HEK293T (cell line): ENCODE measurements at places on chromosomes 12 and 14.
A peak's percentile ranks its signal among the peaks of the same experiment; 100 is the strongest.

DNA sequence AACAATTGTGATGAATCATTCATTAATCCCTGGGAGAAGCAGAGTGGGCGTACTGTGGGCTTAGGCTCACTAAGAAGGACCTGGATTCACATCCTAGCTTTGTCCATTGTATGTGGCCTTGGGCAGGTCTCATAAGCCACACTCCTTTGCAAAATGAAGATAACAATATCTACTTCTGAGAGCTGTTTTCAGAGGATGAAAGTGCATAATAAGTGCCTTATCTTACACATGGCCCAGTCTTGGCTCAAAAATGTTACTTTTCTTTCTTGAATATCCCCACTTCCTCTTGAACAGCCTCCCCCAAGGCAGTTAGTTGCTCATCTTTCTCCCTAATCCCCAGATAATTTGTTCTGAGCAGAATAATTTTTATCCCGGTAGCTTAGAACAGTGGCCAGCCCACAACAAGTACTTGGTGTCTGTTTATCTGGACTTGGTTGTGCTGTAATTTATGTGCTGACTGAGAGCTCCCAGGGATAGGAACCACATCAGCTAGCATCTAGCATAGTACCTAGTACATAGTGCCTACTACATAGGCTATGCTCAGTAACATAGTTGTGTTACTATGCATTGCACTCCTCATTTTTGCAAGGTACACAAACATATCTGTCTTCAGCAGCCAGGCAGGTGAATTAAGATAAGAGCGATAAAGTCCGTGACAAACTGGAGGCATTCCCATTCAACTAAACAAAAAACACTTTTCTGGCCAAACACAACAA, 61.7 kb upstream of the NUDT4 start:
- DNase-seq, result no peak

- no peak for DNase-seq
These were observed 813.0 kb downstream of the GALC start for GRCh38 chr14:87179936-87180335.

DNA sequence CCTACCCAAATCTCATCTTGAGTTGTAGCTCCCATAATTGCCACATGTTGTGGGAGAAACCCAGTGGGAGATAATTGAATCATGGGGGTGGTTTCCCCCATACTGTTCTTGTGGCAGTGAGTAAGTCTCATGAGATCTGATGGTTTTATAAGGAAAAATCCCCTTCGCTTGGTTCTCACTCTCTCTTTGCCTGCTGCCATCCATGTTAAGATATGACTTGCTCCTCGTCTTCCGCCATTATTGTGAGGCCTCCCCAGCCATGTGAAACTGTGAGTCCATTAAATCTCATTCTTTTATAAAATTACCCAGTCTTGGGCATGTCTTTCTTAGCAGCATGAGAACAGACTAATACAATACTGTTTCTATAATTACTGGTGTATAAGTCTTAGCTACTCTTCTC, 6.5 kb upstream of the BCAT1 start:
- DNase-seq, result no peak

GRCh38 chr14:76720382-76720813, 40.9 kb upstream of the VASH1 start:
- DNase-seq, result peak; percentile 30

DNA sequence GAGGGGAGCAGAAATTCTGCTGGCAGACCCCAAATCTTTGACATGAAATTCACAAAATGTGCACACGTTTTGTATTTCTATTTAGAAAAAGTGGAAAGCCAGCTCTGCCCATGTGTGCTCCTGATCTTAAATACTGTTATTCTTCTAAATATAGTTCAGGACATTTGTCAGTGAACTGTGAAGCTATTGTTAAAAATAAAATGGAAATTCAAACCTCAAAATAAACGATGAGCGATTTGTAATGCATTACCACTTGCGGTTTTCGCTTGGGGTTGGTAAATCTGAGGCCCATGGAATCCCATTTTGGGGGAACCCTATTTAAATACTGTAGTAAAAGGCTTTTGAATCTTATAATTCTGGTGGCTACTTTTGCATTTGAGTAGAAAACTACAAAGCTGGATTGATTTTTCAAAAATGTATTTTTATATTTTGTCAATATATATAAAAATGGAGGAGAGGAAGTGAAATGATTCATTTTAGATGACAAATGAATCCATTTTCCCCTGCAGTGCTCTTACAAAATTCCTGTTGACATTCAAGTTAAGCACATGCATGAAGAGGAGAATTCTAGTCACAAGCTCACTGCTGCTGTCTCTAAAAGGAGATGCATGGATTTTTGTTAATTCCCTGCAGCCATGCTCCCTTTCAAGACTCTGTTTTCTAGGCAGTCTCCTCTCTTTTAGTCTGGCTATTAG, 47.1 kb downstream of the FLRT2 start:
- DNase-seq, result no peak
